ENCODE measurements at places on chromosomes 5 and 9.

GRCh38 chr5:13865312-13865711 lies 79.2 kb downstream of the DNAH5 start:
- no peak for DNase-seq

GRCh38 chr5:113217619-113218184 lies 217.1 kb downstream of the TSSK1B start:
- DNase-seq: no peak

GRCh38 chr5:137266186-137266585 lies 232.9 kb downstream of the SPOCK1 start:
- DNase-seq: no peak

DNA sequence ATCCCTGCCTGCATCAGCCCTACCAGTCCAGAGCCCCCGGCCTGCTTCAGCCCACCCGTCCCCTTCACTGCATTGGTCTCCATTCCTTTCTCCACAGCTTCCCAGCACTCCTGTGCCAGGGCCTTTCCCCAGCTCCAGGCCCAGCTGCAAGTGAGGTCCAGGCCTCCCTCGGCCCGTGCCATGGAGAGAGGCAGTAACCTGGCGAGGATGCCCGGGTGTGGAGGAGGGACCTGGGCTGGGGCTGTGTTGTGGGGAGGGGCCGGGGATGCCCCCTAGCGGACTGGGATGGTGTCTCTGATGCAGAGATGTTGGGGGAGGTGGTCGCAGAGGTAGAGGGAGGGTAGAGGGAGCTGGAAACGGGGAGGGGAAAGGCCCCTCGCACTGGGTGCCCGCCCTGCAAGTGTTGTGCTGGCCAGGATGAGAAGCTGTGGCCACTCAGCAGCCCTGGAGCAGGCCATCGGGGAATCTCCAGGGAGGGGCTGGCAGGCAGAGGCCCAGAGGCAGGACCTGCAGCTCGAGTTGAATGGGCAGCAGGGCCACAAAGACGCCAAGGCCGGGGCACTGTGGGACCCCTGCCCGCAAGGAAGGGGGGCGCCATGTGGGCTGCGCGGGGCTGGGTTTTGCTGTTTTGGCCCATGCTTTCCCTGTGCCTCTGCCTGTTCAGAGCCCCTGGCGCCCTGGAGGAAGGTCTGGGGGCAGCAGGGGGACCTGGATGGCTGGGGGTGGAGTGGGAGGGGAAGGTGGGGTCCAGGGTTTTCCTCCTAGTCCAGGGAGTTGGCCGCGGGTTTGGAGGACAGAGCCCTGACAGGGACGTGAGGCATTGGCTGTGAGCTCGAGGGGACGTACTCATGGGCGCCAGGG lies 26.0 kb upstream of the NKD2 start:
- DNase-seq: peak; percentile 72

DNA sequence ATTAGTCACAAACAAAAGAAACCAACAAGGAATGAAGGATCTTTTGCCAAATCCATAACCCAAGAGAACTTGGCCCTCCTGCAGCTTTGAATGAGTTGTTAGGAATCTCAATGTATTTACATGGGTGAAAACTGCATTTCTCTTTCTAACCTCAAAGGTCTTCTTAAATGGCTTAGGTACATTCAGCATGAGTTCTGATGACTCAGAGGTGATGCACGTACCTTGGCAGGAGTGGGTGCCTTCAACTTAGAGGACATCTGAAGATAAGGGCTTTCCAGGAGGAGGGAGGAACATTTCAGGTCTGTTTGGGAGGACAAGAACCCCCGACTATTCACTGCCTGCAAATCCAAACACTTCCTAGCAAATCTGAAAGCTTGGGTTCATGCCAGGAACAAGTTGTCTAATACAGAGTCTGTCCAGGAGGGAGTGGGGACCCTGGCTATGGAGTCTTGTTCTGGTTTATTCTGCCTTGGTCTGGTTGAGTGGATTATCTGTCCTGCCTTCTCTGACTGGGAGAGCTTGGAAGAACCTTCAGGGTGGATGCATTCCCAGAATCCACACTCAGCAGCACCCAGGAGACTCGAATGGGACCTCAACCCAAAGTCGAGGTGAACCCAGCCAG lies 65.7 kb downstream of the IRX2 start:
- DNase-seq: no peak

DNA sequence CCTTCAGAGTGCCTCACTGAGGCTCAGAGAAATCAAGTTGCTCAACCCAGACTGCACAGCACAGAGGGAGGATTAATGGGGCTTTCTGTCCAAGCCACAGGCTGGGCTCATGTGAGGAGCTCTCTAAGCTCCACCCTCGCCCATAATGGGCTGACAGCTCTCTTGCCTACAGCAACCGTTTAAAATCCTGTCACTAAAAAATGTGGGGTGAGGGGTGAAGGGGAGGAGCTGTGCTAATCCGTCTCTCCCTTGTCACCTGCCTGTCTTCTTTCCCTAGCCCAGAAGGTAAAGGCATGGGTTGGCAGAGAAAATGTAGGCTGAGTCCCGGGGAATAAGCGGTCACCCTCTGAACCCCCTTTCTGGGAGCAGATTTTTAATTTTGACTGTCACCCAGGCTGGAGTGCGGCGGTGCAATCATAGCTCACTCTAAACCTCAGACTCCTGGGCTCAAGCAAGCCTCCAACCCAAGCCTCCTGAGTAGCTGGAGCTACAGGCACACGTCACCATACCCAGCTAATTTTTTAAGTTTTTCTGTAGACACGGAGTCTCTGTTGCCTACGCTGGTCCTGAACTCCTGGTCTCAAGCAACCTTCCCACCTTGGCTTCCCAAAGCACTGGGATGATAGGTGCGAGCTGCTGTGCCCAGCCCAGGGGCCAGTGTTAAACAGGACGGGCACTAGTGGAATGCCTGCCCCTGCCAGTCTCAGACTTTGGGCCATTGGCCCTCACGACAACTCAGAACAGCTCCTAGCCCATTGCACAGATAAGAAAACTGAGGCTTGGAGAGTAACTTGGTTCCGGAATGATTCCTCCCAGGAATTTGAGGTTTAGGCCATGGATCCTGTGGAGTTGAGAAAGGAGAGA lies 89.5 kb downstream of the LMX1B start:
- peak; percentile 62 for DNase-seq

DNA sequence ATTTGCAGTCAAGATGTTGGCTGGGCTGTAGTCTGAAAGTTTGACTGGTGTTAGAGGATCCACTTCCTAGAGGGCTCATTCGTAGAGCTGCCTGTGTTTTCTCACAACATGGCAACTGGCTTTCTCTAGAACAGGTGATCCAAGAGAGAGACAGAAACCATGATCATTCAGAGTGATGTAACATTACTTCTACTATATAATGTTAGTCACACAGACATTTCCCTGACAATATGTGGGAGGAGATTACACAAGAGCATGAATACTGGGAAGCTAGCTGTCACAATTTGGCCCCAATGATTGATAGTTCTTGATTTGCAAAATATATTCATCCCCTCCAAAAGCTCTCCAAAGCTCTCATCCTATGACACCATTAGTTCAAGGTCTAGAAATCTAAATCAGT lies 10.9 kb upstream of the TMEM161B start:
- DNase-seq: no peak

- no peak for DNase-seq
These were observed 91.5 kb downstream of the SPRY4 start for GRCh38 chr5:142233083-142234032.

GRCh38 chr9:13139641-13140171 lies 139.8 kb downstream of the MPDZ start:
- DNase-seq: no peak
